Stimulated activated CD4-positive, alpha-beta T cell treated with anti-CD3 and anti-CD28 coated beads, Interleukin-2, amount 100 ng/mL, for 24 hours (primary cell): ENCODE measurements at places on chromosomes 5 and 9.

DNA sequence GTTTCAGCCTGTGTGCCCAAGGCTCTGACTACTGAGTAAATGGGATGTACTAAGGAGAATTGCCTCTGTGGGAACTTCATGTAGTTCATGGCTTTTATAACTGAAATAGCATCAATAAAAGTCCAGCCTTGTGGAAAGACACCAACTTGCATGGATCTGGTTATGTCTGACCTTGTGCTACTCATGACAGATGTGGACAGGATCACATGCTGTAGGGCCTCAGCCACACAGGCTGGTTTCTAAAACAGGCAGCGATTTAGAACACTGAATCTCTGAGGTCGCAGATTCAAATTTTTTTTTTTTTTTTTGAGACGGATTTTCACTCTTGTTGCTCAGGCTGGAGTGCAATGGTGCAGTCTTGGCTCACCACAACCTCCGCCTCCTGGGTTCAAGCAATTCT lies 66.5 kb upstream of the SPIN1 start:
- no peak for DNase-seq

DNA sequence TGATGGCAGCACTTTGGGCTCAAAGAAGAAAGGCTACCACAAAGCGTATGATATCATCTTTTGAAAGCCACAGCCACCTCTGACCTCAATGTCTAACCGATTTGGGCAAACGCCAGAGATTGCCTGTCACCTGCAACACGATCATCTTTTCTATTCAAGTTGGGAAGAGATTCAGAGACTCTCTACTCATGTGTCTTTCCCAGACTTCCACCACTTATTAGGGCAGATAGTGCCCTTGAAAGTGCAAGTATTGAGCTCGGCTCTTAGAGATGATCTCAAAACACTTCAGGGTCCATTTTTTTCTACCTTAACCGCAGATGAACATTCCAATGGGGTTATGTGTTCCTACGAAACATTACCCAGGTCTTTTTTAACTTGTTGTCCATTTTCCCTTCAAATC lies 213.7 kb downstream of the DRD1 start:
- no peak for DNase-seq

GRCh38 chr9:136115641-136116359 lies 2.9 kb downstream of the TMEM250 start:
- DNase-seq = no peak

DNA sequence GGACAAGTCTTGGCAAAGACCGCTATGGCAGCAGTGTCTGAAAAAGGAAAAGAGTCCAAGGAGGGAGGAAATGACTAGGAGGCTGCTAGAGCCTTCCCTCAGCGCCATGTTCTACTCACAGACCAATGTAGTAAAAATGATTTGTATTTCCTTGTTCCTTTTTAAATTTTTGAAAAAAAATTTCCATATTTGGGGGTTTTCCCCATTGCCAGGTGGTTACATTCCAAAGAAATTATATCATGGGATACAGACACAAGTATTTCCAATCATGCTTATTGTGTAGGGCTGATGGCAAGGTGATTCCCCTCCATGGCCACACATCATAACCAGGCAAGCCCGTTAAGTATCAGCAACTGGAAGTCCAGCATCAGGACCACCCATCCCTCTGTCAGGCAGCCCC lies 138.2 kb downstream of the PIP5K1B start:
- no peak for DNase-seq

- DNase-seq = no peak
Observed at GRCh38 chr5:119949426-119949999, 320.2 kb downstream of the FAM170A start.

GRCh38 chr5:58013542-58014258 lies 446.2 kb downstream of the PLK2 start:
- DNase-seq = no peak

DNA sequence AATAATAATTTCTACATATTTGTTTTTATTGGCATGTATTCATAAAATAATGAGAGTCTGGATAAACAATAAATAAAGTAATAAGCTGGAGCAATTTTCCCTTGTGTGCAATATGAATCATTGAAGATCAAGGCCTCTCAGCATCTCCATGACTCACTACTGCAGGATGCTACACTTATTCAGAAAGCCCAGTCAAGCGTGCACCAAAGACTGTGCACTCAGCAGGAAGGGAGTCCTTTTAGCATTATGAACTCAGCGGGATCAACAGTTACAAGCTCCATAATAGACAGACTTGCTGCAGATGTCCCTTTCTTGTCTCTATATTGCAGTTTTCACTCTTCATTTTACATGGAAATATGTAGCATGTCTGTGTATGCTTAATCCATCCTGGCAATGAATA lies 485.3 kb downstream of the CDH9 start:
- DNase-seq = no peak

- DNase-seq = no peak
Observed at GRCh38 chr9:98396236-98396635, 140.8 kb upstream of the TBC1D2 start.

DNA sequence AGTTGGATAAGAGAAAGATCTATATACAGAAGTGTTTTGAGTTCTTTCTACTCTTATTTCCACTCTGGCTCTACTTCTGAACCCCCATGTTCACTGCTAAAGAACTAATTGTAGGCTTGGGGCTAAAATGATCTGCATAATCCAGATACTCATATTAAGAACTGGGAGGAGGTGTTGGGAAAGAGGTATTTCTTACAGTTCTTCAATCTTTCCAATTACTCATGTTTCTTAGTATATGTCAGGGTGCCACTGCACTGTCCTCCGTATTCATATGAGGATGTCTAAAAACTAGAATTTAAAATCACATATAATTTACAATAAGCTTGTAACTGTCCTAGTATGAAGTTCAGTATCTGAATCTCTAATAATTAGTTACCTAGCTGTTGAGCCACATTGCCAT lies 12.7 kb downstream of the NIPBL start:
- no peak for DNase-seq

- no peak for DNase-seq
Observed at GRCh38 chr9:21985964-21986667, 8.1 kb downstream of the CDKN2A start.

- no peak for DNase-seq
Observed at GRCh38 chr9:70478963-70479641, 64.6 kb upstream of the KLF9 start.

GRCh38 chr9:77018058-77018968 lies 1.1 kb upstream of the FOXB2 start:
- no peak for DNase-seq

DNA sequence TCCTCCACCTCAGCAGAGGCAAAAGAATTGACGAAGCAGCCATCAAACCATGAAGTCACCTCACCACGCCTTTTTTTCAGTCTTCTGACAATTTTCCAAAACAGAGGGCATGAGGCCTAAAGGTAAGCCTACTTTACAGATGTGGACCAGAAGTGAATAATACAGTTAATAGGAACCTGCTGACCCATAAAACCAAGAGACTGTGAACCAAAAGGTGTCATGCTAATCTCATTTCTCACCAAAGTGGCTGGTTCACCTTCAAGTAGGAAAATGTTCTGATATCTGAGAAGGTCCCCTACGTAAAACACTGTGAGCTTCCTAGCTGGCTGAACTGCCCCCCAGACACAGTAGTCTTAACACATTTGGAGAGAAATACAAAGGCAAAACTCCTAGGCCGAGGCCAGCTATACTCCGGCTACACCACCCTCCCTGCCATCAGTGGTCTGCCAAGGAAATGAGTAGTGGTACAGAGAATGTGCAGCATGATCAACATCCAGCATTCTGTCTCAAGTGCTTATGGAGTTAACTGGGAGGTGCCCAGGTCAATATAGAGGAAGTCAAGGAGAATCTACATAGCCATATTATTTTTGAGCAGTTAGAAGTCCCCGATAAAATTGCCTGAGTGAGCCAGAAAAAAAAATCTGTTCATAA lies 19.3 kb upstream of the F2RL2 start:
- no peak for DNase-seq

GRCh38 chr5:9067154-9067553 lies 478.7 kb downstream of the SEMA5A start:
- DNase-seq = no peak

GRCh38 chr5:570446-570845 lies 41.7 kb upstream of the CEP72 start:
- DNase-seq = no peak

GRCh38 chr5:50712479-50712878 lies 46.0 kb downstream of the PARP8 start:
- no peak for DNase-seq

DNA sequence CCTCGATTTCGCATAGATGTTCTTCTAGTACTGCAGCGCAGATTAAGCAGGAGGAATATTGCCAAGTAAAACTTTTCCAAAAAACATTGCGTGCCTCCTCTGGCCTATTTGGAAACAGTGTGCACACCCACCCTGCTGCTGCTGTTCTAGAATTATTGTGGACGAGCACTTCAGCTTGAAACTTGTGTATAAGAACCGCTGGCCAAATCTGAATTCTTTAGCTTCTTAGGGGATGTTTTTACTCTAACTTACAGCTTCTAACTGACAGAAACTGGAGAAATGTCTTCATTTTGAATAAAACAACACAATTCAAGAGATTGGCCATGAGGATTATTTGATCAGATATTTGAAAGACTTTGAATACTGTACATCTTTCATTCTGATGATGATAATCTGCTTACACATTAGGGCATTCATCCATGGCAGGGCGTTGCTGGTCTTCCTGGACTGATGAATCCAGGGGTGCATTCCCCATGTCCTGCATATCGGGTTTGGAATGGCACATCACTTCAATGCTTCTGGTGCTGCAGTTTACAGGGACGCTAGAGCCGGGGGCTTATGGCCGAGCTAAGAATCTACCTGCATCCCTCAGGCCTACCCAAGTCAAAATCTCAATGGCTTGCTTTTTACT lies 6.5 kb downstream of the ADAMTS16 start:
- no peak for DNase-seq

- DNase-seq = no peak
Observed at GRCh38 chr9:27766073-27766835, 193.0 kb upstream of the C9orf72 start.

DNA sequence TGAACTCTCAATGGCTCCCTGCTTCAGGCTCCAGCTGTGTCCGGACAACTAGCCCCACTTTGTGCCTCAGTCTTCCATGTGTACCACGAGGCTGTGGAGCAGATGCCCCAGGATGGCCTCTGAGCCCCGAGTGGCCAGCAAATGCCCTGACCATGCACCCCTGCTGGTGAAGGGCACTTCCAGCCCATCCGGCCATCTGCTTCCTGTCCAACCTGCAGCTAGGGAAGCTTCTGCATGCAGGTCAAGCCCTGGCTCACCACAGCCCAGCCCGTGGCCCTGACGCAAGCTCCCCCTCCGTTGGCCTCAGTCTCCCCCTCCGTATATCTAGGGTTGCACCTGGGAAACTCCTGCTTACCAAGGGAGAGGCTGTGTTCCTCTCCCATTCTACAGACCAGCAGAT lies 4.8 kb downstream of the NINJ1 start:
- DNase-seq = no peak

GRCh38 chr9:14131356-14132088 lies 182.4 kb downstream of the NFIB start:
- no peak for DNase-seq

GRCh38 chr5:91171322-91171721 lies 211.8 kb downstream of the ARRDC3 start:
- DNase-seq = no peak

GRCh38 chr5:67187006-67187715 lies 9.4 kb downstream of the CD180 start:
- no peak for DNase-seq

- no peak for DNase-seq
Observed at GRCh38 chr9:1340390-1340789, 290.2 kb downstream of the DMRT2 start.

DNA sequence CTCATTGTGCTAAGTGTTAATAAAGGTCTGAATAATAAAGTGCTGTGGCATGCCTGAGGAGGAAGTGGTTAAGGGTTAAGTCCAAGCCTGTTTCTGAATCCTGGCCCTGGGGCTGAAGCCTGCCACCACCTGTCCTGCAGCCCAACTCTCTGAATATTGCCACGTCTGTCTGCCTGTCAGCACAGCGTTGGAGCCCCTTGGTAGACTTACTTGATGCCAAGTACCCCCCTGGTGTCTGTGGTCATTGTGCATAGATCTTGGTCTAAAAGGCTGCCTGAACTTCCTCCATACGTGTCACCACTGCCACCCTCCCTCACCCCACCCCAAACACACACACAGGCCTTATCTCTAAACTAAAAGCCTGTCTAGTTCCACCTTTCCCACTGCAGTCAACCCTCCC lies 35.4 kb upstream of the SLC2A8 start:
- DNase-seq = no peak

DNA sequence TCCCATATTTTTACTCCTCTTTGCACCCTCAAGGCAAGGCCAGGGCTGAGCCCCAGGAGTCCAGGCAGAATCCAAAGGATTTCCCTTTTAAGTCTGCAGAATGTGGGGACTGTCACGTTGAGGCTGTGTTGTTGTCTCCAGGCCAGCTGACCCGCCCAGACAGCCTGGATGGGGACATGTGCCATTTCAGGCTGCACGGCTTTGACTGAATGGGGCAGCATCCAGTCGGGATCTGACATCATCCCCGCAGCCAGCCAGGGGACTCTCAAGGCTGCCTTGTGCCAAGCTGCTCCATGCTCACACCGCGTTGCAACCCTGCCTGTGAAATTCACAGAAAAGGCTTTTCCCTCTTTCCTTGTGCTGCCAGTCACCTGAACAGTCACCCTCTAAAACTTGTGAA lies 2.2 kb upstream of the ZNF366 start:
- DNase-seq = no peak

DNA sequence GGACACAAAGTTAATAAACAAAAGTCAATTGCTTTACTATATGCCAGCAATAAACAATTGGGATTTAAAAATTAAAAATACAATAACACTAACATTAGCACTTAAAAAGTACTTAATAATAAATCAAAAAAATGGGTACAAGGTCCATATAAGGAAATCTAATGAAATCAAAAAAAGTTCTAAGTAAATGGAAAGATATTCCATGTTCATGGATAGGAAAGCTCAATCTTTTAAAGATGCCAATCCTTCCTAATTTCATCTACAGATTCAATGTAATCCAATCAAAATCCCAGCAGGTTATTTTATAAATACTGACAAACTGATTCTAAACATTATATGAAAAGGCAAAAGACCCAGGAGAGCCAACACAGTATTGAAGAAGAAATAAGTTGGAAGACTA lies 41.9 kb downstream of the BTNL9 start:
- no peak for DNase-seq

DNA sequence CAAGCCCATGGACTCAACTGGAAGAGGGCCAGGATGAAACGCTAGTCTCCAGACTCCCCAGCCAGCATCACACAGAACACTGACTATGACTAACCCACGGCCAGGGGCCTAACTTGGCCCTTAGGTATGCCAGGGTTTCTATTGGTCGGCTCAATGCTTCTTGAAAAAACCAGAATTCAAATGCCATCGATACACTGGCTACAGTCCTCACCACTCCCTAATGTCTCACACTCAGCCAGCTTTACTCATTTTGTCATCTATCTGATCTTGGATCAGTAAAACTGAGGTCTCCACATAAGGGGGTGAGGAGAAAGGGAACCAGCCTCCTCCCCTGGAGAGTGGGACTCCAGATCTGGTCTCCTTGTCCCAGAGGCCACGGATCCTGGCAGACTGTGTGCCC lies 59.5 kb upstream of the FUBP3 start:
- DNase-seq = no peak

GRCh38 chr9:81559709-81560108 lies 129.6 kb downstream of the TLE1 start:
- no peak for DNase-seq

GRCh38 chr9:19411316-19411715 lies 2.5 kb downstream of the ACER2 start:
- no peak for DNase-seq
